SW 1271 (cell line): ENCODE measurements at places on chromosomes 13 and 19.

GRCh38 chr13:49240017-49240416 is 7.7 kb upstream of the CDADC1 start:
- peak; percentile 30 for DNase-seq

DNA sequence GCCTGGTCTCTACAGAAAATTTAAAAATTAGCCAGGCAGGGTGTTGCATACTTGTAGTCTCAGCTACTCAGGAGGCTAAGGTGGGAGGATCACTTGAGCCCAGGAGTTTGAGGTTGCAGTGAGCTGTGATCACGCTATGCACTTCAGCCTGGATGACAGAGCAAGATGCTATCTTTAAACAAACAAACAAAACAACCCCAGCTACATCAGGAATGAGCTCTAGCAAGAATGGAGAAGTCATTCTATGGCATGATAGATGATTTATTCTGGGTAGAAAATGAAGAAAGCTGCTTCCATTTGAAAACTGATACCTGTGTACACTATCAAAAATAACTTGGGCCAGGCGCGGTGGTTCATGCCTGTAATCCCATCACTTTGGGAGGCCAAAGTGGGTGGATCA is 15.8 kb upstream of the SHISA2 start:
- no peak for DNase-seq

DNA sequence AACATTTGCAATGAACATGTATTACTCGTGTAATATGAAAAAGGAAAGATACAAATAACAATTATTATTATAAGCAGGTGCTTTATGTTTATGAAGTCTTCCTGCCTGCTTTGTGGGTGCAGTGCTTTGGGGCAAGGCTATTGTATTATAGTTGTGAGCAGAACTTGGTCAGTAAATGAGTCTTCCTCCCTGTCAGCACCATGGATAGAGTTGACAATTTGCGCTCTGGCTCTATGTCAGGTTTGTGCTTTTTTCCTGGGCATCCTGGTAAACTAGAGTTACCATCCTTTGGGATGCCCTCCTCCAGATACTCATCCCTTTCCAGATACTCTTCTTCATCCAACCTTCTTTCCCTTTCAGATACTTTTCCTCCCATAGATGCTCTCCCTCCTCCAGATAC is 19.6 kb downstream of the ERICH6B start:
- DNase-seq: no peak

GRCh38 chr13:25001476-25002206 is 94.3 kb upstream of the PABPC3 start:
- no peak for DNase-seq

DNA sequence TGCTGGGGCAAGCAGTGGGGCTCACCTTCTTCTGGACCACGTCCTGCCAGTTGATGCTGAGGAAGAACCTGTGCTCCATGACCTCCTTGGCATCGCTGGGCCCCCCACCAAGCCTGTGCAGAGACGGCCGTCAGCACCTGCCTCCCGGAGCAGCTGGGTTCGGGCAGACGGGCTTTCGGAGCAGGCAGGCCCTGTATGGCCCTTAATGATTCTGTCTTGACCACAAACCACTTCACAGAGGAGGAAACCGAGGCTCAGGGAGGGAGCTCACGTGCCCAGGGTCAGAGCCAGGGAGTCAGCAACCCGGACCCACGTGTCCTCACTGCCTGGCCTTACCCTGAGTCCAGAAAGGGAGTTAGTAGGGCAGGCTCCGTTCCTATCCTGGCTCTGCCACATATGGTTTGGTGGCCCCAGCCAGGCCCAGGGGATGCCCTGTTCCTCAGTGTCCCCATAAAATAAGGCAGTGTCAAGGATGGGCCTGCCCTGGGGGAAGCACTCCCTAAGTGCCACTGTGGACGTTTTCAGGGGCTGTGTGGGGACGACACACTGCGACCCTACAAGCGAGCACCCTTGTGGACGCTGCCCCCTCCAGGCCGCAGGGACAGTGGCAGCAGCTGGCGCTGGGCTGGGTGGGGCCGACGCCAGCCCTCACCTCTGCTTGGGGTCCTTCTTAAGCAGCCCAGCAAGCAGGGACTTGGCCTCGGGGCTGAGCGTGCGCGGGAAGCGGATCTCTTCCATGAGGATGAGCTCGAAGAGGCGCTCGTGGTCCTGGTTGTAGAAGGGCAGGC is 8.9 kb upstream of the CCNP start:
- DNase-seq: no peak

GRCh38 chr13:95188128-95188527 is 113.1 kb downstream of the ABCC4 start:
- DNase-seq: no peak

DNA sequence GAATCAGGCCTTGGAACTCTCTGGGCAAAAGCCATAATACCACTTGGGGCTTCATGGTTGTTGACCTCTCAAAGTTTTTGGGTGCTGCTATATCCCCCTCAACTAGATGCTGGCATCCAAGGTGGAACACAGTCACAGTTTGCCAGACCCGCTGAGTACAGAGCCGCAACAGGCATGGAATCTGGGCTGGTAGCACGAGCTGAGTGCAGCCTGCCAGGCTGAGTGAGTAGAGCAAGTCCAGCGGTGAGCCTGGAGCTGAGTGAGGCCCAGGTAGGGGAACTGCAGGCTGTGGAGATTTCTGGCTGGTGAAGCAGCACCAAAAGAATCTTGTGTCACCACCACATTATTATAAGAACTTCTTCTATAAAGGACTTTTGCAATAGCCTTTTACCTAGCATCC is 192.6 kb downstream of the PCDH17 start:
- no peak for DNase-seq

DNA sequence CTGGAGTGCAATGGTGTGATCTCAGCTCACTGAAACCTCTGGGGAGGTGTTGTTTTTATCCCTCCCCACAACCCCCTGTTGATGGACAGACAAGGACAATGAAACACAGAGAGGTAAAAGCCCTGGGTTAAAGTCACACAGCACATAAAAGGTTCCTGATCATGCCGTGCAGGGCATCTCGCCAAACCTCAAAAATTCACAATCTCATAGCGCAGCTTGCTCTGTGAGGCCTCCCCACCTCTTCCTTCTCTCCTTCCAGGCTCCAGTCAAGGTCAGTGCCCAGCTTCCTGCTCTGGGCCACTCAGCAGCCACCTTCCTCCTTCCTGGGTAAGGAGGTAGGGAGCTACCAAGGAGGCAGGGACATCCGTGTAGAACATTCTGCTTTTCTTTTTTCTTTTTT is 2.3 kb downstream of the FUT2 start:
- DNase-seq: peak; percentile 15

GRCh38 chr13:25768838-25769237 is 283.0 kb downstream of the SHISA2 start:
- no peak for DNase-seq
